ENCODE measurements at places on chromosomes 4 and X.

DNA sequence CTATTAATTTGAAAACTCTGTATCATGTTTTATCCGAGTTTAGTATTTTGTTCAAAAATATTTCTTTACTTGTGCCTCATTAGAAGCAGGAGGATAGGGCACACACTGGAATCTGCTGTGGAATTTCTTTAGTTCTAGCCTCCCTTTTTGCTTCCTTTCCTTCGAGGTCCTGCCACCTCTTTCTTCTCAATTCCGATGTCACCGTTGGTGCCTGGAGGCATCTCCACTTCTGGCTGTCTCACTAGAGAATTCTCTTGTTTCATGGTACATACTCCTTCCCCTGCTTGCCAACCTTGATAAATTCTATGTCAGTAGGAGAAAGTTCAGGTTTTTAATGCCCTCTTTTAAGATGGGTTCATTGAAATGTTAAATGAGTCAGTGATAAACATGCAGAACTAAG is 140.1 kb downstream of the ANK2 start:
- DNase-seq = no peak

- DNase-seq = peak; percentile 91
Measured at GRCh38 chr4:54281054-54281766, 52.1 kb downstream of the PDGFRA start.

DNA sequence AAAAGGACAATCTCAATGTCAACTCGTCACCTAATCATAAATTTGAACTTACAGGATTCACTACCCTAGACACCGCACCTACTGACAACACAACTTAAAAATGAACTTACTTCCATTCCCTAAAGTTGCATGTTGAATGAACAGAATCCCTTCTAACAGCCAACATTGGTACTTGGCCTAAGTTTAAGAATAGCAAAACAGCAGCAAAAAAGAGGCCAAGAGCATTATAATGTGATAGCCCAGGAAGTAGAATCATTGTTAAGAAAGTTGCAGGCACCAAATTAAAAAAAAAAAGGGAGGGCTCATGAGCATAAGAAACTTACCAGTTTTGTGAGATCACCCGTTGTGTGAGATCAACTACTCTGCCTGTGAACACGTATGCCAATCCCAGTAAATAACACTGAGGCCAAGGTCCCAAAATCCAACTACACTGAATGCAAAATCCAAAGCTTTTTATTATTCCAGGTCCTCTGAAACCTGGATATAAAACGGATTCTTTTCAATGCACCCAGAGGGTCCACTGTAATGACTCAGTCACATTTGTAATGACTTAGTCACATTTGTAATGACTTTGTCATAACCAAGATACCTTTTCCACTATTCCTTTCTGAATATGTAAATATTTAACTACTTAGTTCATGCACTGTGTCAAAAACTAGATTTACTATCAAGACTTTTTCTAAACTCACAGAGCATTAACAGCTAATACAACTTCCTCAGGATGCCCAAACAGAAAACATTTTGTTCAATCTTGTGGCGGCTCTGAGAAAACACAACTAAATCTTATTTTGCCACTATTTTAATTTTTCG is 6.8 kb downstream of the HNRNPDL start:
- DNase-seq = peak; percentile 76

GRCh38 chrX:130704053-130705038 is 198.7 kb downstream of the ENOX2 start:
- DNase-seq = peak; percentile 36

DNA sequence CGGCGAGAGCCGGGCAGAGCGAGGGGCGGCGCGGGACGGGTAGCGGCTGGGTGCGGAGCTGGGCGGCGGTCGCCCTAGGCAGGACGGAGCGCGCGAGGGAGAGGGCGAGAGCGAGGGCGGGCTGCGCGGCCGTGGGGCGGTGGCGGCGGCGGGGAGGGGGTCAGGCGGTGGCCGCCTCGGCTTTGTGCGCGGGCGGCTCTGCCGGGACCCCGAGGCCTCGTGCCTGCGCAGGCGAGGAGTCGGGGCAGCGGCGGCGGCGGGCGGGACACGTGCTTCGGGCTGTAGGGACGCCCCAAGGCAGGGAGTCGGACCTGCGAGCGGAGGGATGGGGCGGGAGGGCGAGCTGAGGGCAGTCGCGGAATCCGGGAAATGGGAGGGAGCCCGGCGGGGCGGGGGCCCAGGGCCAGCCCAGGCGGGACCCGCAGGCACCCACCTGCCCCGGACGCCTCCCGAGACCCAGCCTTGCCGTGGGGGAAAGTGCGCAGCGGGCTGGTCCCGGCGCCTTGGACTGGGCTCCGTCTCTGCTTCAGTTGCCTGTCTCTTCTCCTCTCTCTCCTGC is 465 bp downstream of the BMPR1B start:
- DNase-seq = peak; percentile 4

GRCh38 chr4:2742081-2742822 is 13.9 kb downstream of the TNIP2 start:
- DNase-seq = no peak

DNA sequence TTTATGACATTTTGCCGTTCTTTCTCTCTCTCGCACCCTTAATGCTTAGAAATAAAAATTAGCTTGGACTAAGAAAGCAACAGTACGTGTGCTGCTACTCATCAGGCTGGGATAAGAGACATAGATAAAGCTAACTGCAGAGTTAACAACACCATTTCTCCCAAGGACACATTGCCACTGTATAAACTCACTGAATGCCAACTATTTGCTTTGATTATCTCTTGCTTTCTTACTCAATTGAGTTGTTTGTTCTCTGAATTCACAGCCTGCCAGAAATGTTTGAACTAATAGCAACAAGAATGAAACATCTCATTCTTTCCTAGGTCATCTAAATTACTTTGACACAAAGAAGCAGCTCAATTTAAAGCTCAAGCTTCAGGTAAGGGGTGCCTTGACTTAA is 34.6 kb downstream of the F8 start:
- no peak for DNase-seq

- DNase-seq = no peak
Measured at GRCh38 chr4:162350331-162350730, 186.5 kb upstream of the FSTL5 start.

- no peak for DNase-seq
Measured at GRCh38 chr4:6362243-6362885, 92.7 kb downstream of the WFS1 start.

GRCh38 chrX:8939322-8939721 is 94.6 kb downstream of the FAM9B start:
- no peak for DNase-seq

DNA sequence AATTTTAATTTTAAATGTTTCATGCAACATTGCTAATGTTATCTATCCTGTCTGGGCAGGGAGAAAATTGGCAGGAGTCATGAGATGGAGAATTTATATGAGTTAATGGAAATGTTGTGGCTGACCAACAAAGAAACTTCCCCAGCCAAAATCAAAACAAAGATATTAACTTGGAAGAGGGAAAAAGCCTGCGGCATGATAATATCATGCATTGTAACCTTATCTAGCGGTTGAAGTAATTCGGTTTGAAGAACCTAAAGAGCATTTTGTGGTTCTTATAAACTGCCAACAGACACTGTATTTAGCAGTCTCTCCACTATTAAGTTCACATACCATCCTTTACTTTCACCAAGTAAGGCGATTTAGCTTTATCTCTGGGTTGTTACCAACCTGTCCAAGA is 42.3 kb downstream of the DKK2 start:
- no peak for DNase-seq

GRCh38 chrX:135521405-135522131 is 1.1 kb downstream of the INTS6L start:
- DNase-seq = peak; percentile 92

DNA sequence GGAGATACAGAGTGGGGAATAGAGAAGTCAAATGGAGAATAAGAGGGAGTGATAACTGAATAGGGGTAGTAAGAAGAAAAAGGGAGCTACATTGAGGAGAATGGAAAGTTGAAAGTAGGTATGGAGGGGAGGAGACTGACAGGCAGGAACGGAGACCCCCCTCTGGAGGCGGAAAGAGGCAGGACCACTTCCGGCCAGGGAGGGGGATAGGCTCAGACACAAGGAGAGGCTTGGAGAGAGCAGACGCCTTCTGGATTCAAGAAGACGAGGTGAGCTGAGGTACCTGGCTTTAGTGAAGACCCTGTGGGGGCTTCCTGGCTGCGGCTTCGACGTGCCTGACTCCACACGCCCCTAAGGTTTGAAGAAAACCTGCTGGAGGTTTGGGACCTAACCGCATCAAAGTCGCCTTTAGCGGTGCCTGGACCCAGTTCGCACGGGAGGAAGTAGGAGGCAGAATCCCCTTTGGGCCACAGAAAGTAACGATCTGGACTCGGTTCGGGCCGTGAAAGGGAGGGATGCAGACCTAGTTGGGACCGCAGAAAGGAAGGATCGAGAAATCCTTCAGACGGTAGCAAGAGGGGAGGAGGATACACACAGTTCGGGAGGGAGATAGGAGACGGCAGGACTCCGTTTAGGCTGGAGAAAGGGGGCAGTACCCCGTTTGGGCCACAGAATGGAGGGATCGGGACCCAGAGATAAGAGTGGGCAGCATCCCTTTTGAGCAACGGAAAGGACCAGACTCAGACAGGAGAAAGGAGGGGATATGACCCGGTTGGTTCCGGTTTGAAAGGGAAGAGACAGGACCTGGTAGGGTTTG is at the start of gene TRO:
TRO (plus strand) TSS at position 215 of the 817 bp plus-strand sequence. CDS start 1,423 bp downstream, outside the sequence.
- peak; percentile 1 for DNase-seq

- peak; percentile 40 for DNase-seq
Measured at GRCh38 chr4:38949411-38950051, 81.9 kb downstream of the FAM114A1 start.

- DNase-seq = no peak
Measured at GRCh38 chrX:71282514-71283402, 677 bp upstream of the NONO start.

GRCh38 chr4:56655627-56656345 is 25.3 kb downstream of the HOPX start:
- DNase-seq = no peak

GRCh38 chr4:142497606-142498005 is 348.5 kb downstream of the INPP4B start:
- DNase-seq = no peak

DNA sequence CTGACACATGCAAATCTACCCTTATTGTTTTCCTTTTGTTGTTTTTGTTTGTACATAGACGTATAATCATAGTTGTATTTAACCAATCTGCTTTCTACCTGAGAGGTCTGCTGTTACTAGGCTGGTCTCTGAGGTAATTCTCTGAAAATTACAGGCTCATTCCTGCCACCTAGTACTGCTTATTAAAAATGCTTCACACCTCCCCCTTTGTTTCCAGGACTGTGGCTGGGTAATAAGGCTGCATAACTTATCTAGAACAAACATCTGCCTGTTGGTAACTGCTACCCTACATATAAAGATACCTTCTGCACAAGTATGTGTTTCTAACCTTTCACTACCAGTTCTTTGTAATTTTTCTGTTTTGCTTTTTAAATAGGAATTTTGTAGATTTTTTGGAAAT is 34.2 kb downstream of the COX7B2 start:
- DNase-seq = no peak

- DNase-seq = peak; percentile 60
Measured at GRCh38 chrX:31423609-31424189, 351.9 kb upstream of the FTHL17 start.

DNA sequence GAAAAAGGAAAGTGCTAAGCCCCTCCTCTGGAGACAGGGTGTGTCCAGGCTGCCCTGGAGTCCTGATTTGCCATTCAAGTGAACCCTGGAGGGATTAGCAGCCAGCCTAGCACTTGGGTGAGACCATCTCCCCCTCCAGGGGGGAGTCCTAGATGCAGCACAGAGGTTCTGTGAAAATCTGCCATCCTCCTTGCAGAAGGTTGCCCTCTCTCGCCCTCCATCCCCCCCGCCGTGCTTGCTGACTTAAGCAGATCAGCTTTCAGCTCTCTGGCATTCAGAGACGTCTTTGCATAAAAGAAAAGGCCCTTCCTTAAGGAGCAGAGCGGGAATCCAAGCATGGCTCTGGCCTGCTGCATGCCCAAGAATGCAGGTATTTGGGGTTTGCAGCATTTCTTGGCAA is 102.1 kb upstream of the SCML1 start:
- DNase-seq = no peak

DNA sequence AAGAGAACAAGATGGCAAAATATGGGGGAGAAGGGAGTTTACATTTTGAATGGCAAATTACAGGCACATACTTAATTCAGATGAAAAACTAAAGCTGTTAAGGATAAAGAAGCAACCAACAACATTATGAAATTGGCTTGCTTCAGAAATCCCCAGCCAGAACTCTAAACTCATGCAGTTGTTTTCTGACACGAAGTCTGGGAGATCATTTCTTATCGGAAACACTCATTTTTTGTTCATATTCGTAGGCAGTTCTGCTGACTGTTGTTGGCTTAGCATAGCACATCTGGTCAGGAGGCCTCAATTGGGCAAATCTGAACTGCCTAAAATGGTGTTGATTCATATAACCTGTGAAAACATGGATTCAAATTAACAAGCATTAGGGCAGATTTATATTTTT is 33.0 kb upstream of the ARHGAP6 start:
- DNase-seq = no peak

GRCh38 chr4:23373261-23373660 is 516.6 kb downstream of the PPARGC1A start:
- DNase-seq = no peak
